Globus pallidus (tissue), 1 donor: ENCODE measurements at places on chromosomes 16 and 17.

DNA sequence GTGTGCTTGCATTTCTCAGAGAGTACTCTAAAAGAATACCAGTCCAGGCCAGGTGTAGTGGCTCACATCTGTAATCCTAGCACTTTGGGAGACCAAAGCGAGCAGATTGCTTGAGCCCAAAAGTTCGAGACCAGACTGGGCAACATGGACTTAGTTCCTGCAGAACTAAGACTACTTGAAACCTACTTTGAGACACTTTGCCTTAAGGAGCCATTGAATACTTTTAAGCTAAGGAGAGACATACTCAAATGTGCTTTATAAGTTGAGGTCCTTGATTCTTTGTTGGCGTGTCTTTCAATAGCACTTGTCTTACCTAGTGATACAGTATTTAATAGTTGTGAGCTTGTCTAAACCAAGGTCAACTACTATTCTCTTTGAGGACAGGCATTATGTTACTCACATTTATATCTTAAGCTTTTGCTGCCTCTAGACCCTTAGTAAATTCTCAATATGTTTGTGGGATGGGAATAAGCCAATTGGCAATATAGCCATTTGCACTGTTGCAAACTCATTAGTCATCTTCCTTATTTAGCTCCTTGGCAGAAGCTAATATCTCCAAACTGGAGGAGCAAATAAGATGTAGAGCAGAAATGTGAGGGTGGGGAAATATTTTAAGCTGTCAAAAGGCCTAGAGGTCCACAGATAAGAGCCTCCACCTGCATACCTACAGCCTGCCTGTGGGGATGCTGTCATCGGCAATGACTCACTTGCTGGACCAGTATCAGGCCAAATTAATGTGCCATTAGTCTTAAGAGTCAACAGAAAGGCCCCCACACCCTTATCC, 16.3 kb downstream of the SCPEP1 start:
- DNase-seq: no peak

GRCh38 chr17:39754958-39755553, 17.3 kb downstream of the GRB7 start:
- peak; percentile 3 for DNase-seq

DNA sequence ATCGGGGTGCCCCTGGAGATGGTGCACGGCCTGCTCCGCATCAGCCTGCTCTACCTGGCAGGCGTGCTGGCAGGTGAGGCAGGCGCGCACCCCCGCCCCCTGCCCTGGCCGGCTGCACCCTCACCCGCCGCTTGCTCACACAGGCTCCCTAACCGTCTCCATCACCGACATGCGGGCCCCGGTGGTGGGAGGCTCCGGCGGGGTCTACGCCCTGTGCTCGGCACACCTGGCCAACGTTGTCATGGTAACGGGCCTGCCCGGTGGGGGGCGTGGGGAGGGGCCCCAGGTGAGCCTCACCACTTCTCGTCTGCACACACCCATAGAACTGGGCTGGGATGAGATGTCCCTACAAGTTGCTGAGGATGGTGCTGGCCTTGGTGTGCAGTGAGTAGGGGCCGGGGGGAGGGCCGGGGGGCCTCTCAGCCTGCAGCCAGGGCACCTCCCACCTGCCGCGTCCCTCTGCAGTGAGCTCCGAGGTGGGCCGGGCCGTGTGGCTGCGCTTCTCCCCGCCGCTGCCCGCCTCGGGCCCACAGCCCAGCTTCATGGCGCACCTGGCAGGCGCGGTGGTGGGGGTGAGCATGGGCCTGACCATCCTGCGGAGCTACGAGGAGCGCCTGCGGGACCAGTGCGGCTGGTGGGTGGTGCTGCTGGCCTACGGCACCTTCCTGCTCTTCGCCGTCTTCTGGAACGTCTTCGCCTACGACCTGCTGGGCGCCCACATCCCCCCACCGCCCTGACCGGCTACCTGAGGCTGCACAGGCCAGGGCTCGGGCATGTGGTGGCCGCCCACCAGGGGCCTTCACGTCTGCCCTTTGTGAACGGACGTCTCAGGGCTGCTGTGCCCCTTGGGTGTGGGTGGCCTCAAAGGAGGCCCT, 2.1 kb downstream of the RHBDL1 start:
- DNase-seq: no peak

DNA sequence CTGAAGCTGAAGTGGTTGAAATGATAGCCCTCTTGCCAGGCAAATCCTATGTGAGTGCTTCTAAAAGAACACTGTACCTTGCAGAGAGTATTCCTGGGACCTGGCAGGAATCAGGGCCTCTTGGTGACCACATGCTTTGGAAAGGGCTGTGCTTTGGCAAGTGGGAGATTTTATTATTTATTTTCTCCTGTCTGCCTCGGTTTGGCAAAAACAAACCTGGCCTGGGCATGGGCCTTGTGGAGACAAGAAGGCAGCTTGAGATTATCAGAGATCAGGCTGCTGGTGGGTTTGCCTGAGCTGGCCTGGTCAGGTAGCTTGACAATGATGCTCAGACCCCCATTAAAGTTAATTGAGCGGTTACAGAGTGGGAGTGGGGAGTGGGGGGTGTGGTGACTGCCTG, 24.6 kb downstream of the ABCC1 start:
- DNase-seq: no peak

DNA sequence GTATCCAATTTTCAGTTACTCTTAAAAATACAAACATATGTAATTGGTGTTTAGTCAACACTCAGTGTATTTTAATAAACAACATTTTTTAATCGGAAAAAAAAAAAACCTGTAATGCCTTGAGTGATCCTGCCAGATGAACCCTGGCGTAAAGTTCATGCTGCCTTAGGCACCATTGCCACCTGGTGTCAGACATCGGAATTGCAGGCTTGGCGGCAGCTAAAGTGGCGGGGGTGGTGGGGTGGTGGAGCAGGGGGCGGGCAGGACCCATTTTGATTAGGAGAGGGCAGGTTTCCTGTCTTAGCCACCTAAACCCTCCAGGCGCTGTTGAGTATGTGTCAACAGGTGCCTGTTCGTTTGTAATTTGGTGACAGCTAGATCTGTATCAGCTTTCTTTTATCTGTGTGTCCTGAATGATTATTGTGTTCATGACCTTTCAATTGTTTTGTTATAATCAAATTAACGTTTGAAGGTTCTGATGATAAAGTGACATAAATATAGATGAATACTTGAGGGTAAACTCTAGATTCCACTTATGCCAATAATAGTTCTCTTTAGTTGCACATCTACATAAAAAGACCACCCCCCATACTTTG, 588.7 kb downstream of the CDH13 start:
- no peak for DNase-seq

DNA sequence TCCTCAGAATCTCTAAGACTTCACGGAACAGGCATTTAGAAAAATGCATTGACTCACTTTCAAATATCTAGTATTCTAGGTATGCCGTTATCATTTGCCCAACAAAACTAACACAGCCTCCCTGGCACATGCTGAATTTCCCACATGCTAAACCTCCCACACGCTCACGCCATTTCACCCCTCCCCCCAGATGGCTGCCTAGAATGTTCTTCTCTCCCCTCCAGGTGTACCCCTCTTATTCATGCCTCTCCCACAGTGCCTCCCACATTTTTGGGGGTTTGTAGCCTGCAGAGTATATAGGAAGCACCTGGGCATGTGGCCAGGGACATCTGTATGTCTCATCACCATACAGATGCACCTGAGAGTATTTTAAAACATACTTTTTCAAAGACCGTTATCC, 38.2 kb upstream of the ICAM2 start:
- no peak for DNase-seq

DNA sequence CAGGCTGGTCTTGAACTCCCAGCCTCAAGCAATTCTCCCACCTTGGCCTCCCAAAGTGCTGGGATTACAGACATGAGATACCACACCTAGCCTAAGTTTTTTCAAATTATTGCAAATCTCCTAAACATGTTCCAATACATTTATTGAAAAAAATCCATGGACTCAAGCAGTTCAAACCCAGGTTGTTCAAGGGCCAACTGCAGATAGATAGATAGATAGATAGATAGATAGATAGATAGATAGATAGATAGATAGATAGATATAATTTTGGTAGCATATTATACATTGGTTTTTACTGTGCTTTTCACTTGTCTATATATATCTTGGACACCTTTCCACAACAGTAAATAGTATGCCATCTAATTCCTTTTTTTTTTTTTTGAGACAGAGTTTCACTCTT, 20.9 kb upstream of the RBBP6 start:
- DNase-seq: no peak

DNA sequence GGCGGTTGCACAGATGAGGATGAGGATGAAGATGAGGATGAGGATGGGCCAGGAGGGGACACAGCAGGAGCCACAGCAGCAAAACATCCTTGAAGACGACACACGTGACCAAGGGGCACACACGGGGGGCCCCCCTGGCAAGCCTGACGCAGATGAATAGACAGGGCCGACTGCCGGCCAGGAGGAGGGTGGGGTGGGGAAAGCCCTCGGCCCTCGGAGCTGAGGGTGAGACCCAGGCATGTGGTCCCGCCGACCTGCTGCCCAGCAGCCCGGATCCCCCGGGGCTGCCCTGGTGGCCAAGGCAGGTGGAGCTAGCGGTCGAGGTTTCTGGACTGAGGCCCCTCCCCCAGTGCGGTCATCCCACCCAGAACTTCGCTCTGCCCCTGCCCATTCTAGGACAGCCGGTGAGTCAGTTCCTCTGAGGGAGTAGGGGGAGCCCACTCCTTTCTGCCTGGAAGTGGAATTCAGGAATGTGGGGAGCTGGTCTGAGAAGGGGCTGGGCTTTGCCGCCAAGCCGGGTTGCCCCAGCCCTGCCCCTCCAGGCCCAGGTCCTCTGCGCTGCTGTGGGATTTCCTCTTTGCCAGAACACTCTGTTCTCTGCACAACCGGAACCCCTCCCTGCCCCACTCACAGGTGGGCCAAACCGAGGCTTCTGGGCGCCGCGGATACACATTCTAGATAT, 9.9 kb downstream of the CYGB start:
- DNase-seq: no peak

- DNase-seq: no peak
Observed at GRCh38 chr17:65334406-65334805, 197.2 kb downstream of the RGS9 start.

GRCh38 chr17:3794557-3795389, 6.2 kb downstream of the ITGAE start:
- no peak for DNase-seq

- DNase-seq: no peak
Observed at GRCh38 chr17:75308732-75309629, 19.7 kb upstream of the SLC25A19 start.

DNA sequence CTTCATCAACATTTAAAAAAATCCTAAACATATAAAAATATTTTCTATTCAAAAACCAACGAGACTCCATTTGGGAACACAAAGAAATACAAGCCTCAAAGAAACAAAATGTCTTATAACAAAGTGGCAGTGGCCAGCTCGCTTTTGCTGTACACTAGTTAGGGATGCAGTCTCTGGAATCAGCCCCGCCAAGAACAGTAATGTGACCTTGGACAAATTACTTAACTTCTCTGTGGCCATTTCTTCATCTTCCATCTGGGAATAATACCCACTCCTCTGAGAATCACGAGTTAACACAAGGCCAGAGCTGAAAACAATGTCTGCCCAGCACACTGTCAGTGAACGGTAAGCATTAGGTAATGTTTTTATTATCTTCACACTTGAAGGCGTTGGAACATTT, 5.6 kb downstream of the STAT5B start:
- DNase-seq: no peak
